ENCODE measurements at places on chromosomes 2 and 18.

- DNase-seq = no peak
Observed at GRCh38 chr18:62505669-62506494, 16.9 kb upstream of the ZCCHC2 start.

DNA sequence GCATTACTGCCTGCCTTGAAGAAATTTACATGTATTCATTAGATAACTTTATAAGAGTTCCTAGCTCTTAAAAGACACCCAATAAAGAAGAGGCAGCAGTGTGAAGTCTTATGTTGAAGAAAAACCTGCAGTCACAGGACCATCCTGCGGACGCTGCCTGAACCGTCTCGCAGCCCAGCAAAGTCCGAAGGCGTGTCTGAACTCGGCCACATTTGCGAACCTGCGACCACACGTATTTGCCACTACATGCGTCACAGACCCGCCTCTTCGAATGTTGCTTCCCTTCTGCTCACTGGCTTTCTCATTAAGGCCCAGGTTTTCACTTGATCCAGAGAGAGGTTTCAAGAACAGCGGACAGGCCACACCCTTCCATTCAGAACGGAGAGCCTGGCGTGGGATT, 41.2 kb downstream of the CNGA3 start:
- no peak for DNase-seq

- no peak for DNase-seq
Observed at GRCh38 chr2:159186462-159186861, 100.0 kb downstream of the WDSUB1 start.

DNA sequence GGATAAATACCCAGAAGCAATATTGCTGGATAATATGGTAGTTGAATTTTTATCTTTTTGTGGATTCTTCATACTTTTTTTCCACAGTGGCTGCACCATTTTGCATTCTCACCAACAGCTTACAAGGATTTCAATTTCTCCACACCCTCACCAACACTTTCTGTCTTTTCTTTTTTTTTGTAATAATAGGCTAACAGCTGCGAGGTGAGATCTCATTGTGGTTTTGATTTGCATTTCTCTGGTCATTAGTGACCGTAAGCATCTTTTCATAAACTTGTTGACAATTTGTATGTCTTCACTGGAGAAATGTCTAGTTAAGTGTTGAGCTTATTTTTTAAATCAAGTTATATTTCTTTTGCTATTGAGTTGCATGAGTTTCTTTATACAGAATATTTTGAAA, 17.6 kb upstream of the SLC9A2 start:
- no peak for DNase-seq

GRCh38 chr2:120236791-120237190, 13.6 kb upstream of the TMEM185B start:
- no peak for DNase-seq

DNA sequence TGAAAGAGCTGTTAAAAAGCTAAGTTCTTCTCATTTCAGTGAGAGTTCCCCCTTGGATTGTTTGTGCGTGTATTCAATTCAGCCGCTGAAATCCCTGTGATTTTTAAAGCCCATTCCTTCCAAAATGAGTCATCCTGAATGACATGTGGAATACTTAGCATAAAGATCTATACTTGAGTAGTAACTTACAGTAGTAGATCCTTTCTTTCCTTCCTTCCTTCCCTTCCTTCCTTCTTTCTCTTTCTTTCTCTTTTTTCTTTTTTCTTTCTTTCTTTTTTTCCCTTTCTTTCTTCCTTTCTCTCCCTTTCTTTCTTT, 18.2 kb upstream of the SOX11 start:
- no peak for DNase-seq
